ENCODE measurements at places on chromosomes 6 and 20. TPM values are rescaled to one million over a fixed set of nuclear protein-coding genes. Genes with fewer than 3 reads are reported as not detected.

GSTA3 gene
- not detected for total RNA-seq

ERVFRD-1 gene
- total RNA-seq = 0.10 TPM

B3GALT4 gene
- 22.0 TPM for total RNA-seq

TRERF1 gene
- total RNA-seq = 3.5 TPM

SIM1 gene
- total RNA-seq = 0.16 TPM

C6orf163 gene
- total RNA-seq = 1.1 TPM

ZC3H12D gene
- total RNA-seq = 4.3 TPM

MYCT1 gene
- 4.8 TPM for total RNA-seq

IRF4 gene
- 8.8 TPM for total RNA-seq

MRPS26 gene
- 37.6 TPM for total RNA-seq

TMEM200A gene
- total RNA-seq = 51.4 TPM

DNMT3B gene
- 0.80 TPM for total RNA-seq

DNA sequence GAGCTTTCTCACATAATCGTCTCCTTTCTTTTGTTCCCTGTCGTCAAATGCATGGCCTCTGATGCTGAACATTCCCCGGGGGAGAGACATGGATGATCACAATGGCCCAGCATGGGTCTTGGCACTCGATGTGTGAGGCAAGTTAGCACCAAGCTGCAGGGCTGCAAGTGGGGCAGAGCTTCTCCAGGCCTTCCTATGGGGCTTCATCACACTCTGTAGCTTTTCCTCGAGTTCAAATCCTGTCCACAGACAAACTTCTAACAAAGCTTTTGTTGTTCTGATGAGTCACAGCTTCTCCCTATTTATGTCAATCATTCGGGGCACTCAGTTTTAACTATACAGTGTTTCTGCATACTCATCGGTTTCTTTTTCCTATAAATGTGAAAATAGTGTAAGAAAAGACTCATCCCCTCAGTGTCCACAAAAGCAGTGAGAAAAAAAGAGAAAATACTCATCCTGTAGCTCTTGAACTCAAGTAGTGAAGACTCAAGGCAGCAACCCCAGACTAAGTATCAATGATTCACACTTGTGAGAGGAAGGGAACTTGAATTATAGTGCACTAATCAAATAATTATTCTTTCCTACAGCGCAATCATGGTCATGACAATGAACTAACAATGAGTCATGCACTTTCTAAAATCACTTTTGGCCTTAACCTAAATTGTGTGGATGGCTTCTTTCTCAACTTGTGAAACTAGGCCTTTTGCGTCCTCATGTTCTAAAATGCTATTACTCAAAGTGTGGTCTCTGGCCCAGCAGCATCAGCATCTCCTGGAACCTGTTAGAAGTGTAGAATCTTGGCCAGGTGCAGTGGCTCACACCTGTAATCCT, 68.4 kb upstream of the NOX3 start:
- H3K27ac ChIP-seq = no peak overlapping the region
- no peaks in the 10 kb centered on the region for H3K27me3 ChIP-seq
- H3K4me3 ChIP-seq = no peak overlapping the region

GRCh38 chr6:30615219-30615957, 1.7 kb downstream of the PPP1R10 start:
- peak; percentile 46 for DNase-seq
- H3K4me3 ChIP-seq = peak overlapping the region; percentile 63
- peak overlapping the region; percentile 93 for H3K27ac ChIP-seq
- H3K27me3 ChIP-seq = no peaks in the 10 kb centered on the region

DNA sequence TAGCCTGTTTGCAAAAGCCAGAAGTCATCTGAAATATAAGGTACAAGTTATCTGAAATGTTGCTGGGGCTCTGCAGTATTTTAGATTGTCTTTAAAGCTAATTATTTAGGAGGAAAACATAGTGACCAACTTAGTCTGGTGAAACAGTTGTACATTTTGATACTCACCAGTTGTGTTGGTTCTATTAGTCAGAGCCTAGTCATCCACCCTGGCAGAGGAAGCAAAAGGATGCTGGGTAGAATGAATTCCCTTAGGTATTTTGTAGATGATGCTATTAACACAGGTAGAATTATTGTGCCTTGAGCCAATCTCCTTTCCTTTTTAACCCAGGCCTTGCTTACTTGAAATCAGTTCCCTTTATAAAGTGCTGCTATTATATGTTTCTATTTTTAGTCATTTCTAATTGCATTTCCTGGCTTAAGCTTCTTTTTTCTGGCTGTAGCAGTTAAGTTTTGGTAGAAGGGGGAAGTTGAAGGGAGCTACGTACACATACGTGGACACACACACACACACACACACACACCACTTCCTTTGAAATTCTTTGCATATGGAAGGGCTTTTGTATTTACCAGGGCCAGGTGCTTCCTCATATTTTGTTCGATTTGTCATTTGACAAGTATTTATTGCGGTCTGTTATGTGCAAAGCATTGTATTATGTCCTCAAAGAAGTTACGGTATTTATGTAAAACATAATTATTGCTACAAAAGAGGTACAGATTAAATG, 82.4 kb downstream of the RTN4IP1 start:
- no peaks in the 10 kb centered on the region for H3K36me3 ChIP-seq
- H3K27me3 ChIP-seq = no peaks in the 10 kb centered on the region
- no peak overlapping the region for H3K4me3 ChIP-seq

GRCh38 chr20:54535033-54535432, 59.6 kb downstream of the DOK5 start:
- no peaks in the 10 kb centered on the region for H3K36me3 ChIP-seq
- H3K27ac ChIP-seq = no peak overlapping the region
- H3K4me3 ChIP-seq = no peak overlapping the region
- DNase-seq = no peak

DNA sequence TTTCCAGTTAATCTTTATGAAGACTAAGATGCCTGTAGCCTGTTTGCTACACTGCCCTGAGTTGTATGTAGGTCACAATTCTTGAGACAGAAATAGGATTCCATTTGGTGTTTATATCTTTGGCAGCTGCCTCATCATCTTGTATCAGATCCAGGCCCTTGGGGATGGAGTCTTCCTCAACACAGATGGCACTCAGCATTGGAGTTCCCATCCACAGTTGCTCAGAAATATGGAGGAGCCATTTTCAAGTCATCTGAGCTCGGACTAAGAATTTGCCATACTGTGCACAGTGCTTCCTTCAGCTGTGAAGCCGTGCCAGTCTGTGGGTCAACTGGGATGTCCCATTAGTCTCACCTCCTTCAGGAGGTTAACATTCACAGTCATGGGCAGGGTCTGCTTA, 156.6 kb downstream of the ZDHHC14 start:
- H3K4me1 ChIP-seq = peaks cover 13% of the 10 kb centered on the region
- no peaks in the 10 kb centered on the region for H3K36me3 ChIP-seq
- H3K27me3 ChIP-seq = no peaks in the 10 kb centered on the region
- no peak overlapping the region for H3K4me3 ChIP-seq

GRCh38 chr6:54059683-54060082, 51.6 kb upstream of the MLIP start:
- H3K27ac ChIP-seq = no peak overlapping the region
- H3K4me3 ChIP-seq = no peak overlapping the region
- H3K27me3 ChIP-seq = no peaks in the 10 kb centered on the region
- no peaks in the 10 kb centered on the region for H3K36me3 ChIP-seq
- DNase-seq = no peak

DNA sequence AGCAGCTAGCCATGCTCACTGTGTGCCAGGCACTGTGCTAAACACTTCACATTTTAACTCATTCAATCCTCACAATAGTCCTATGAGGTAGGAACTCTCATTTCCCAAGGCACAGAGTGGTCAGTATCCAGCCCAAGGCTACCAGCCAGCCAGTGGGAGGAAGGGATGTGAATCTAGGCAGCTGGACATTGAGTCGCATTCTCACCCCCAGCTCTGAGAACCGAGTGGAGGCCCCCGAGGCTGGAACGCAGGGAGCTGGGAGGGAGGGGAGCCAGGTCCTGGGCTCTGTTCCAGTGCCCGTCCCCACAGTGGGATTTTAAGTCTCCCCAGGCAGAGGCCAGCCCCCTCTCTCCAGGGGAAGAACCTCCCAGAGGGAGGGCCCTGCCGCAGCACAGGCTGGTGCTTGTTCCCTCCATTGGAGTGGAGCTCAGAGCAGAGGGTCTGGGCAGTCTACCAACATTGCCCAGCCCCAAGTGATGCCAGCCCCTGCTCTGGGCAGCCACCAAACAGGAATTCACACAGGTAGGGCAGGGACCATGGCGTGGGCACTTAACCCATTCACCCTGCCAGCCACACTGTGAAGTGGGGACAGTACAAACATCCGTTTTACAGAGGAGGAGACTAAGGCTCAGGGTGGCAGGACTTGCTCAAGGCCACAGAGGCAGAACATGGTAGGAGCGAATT, 131.3 kb downstream of the CEBPB start:
- no peaks in the 10 kb centered on the region for H3K36me3 ChIP-seq
- no peak overlapping the region for H3K4me3 ChIP-seq
- DNase-seq = no peak

DNA sequence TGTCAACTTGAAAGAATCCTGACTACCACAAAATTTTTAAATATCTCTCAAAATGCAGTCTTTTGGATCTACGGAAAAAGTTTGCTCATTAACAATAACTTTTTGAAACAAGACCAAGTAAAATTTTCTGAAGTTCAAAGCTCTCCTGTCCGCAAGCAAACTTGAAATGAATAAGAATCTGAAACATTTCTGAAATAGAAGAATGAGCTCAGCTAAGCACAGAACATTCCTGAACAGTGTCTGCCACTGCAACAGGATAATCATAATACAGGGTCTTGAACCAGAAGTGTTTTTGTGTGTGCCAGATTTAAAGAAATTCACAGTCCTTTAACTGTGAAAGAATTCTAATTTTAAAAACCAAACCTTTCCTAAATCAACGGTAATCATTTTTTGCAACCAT, 49.1 kb upstream of the TASP1 start:
- H3K27me3 ChIP-seq = no peaks in the 10 kb centered on the region
- no peaks in the 10 kb centered on the region for H3K36me3 ChIP-seq
- DNase-seq = no peak
- no peak overlapping the region for H3K4me3 ChIP-seq
- H3K27ac ChIP-seq = no peak overlapping the region
- H3K4me1 ChIP-seq = no peaks in the 10 kb centered on the region

DNA sequence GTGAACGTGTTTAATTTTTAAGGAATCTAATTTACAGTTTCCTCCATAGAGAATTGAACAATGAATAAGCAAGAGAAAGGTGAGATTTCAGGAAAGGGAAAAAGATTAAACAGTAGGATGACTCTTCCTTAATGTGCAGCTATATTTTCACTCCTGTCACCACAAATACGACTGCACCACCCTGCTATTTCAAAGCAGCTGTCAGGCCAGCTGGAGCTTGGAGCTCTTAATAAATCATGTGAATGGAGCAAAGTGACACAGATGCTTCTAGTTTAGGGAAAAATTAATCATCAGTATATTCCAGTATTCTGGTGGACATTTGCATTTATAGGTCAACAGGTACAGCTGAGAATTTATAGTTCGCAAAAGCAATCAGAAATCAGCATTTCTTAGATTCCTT, 56.5 kb upstream of the PKIB start:
- H3K4me3 ChIP-seq = no peak overlapping the region
- DNase-seq = no peak
- H3K4me1 ChIP-seq = no peaks in the 10 kb centered on the region

- DNase-seq = no peak
- H3K36me3 ChIP-seq = no peaks in the 10 kb centered on the region
- H3K4me3 ChIP-seq = no peak overlapping the region
- no peaks in the 10 kb centered on the region for H3K27me3 ChIP-seq
These were observed 268.8 kb downstream of the GRIK2 start for GRCh38 chr6:101662111-101662897.

GRCh38 chr6:107612762-107613415, 123.0 kb downstream of the SOBP start:
- H3K27me3 ChIP-seq = no peaks in the 10 kb centered on the region
- H3K4me3 ChIP-seq = no peak overlapping the region
- no peak overlapping the region for H3K27ac ChIP-seq
- no peak for DNase-seq
- H3K36me3 ChIP-seq = no peaks in the 10 kb centered on the region

GRCh38 chr20:63977739-63978276, 1.6 kb downstream of the SAMD10 start:
- no peak for DNase-seq
- no peak overlapping the region for H3K27ac ChIP-seq
- no peaks in the 10 kb centered on the region for H3K36me3 ChIP-seq
- peaks cover 32% of the 10 kb centered on the region for H3K4me1 ChIP-seq
- H3K4me3 ChIP-seq = no peak overlapping the region

GRCh38 chr6:160510199-160510598, 153.9 kb downstream of the LPA start:
- no peaks in the 10 kb centered on the region for H3K36me3 ChIP-seq
- H3K4me3 ChIP-seq = no peak overlapping the region
- no peaks in the 10 kb centered on the region for H3K27me3 ChIP-seq
- DNase-seq = no peak

GRCh38 chr6:103784117-103784516, 1075.6 kb downstream of the HACE1 start:
- no peaks in the 10 kb centered on the region for H3K4me1 ChIP-seq
- no peak overlapping the region for H3K27ac ChIP-seq
- DNase-seq = no peak
- no peak overlapping the region for H3K4me3 ChIP-seq
- no peaks in the 10 kb centered on the region for H3K27me3 ChIP-seq
- H3K36me3 ChIP-seq = no peaks in the 10 kb centered on the region

- peak overlapping the region; percentile 78 for H3K27ac ChIP-seq
- peak overlapping the region; percentile 66 for H3K4me3 ChIP-seq
- H3K36me3 ChIP-seq = no peaks in the 10 kb centered on the region
These were observed 1.1 kb downstream of the FBXO30 start for GRCh38 chr6:145813285-145814034.

DNA sequence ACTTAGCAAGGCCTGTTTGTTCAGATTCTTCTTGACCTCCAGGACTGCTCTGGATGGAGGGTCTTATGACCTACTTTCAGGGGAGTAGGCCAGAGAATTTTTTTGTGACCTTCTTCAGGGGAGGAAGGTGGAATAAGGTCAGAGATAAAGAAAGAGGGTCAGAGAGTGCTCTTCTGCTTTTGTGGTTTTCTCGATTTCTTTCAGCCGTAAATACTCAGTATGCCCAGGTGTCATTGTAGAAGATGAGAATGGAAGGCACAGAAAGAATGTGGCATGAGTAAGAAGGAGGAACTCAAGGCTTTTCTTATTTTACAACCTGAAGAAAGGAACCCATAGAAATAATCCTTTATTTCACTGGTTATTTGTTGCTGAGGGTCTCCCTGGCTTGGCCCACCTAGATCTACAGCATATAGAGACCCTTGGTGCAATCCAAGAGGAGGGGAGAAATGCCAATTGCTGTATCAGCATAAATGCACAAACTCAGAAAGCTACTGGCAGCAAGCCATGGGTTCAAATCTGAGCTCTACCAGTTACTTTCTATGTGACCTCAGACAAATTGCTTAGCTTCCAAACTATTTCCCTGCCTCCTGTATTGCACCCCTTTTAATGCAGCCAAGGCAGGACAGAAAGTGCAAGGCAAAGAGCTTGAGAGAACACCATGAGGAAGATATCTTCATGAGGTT, 68.0 kb downstream of the OLIG3 start:
- H3K4me3 ChIP-seq = no peak overlapping the region
- H3K4me1 ChIP-seq = no peaks in the 10 kb centered on the region
- H3K36me3 ChIP-seq = no peaks in the 10 kb centered on the region
- DNase-seq = no peak

- H3K27me3 ChIP-seq = no peaks in the 10 kb centered on the region
- H3K4me3 ChIP-seq = no peak overlapping the region
- H3K36me3 ChIP-seq = no peaks in the 10 kb centered on the region
- H3K4me1 ChIP-seq = no peaks in the 10 kb centered on the region
- H3K27ac ChIP-seq = no peak overlapping the region
These were observed 87.8 kb downstream of the SLC2A10 start for GRCh38 chr20:46797206-46797605.
